Heart right ventricle (tissue), 16 donors: ENCODE measurements at places on chromosomes 6 and 20. TPM values are rescaled to one million over a fixed set of nuclear protein-coding genes. Genes with fewer than 3 reads are reported as not detected.

- H3K27ac ChIP-seq = no peak overlapping the region
- no peaks in the 10 kb centered on the region for H3K27me3 ChIP-seq
- H3K4me3 ChIP-seq = no peak overlapping the region
- H3K36me3 ChIP-seq = no peaks in the 10 kb centered on the region
- no peaks in the 10 kb centered on the region for H3K4me1 ChIP-seq
Measured at GRCh38 chr6:45072016-45072415, 256.1 kb upstream of the RUNX2 start.

Gene CLVS2
- total RNA-seq = not detected

DNA sequence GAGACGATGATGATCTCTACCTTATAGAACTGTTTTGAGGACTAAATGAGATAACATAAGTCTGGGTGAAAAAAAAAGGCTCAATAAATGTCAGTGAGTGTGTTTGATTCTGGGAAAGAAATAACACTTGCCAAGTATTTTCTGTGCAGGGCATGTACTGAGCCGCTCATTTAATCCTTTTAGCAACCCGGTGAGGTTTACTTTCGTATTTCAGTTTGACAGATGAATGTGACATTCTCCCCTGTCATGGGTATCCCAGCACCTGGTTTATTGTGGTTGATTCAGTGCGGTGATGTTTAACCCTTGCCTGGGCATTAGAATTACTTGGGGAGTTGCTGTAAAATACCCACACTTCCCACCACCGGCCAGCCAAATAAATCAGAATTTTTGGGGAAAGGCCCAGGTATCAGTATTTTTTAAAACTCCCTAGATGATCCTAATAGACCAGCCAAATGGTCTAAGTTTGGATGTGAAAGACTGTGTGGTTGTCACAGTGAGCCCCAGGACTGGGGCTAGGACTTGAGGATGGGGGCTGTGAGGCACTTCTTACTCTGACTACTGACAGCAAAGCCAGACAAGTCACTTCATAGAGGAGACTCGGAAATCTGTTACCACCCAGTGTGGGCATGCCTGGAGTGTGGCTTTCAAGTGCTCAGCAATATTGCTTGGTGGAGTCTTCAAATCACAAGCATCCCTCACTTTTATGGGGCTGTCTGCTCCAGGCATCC is 100.2 kb upstream of the KCNG1 start:
- no peaks in the 10 kb centered on the region for H3K36me3 ChIP-seq
- DNase-seq = no peak
- H3K4me3 ChIP-seq = no peak overlapping the region
- no peaks in the 10 kb centered on the region for H3K4me1 ChIP-seq

- DNase-seq = no peak
- H3K27me3 ChIP-seq = no peaks in the 10 kb centered on the region
- no peaks in the 10 kb centered on the region for H3K4me1 ChIP-seq
- H3K4me3 ChIP-seq = no peak overlapping the region
Measured at GRCh38 chr6:87914637-87915395, 132.8 kb upstream of the SPACA1 start.

Gene C6orf141
- not detected for total RNA-seq

- H3K36me3 ChIP-seq = peaks cover 10% of the 10 kb centered on the region
- H3K27ac ChIP-seq = no peak overlapping the region
- peaks cover 9% of the 10 kb centered on the region for H3K4me1 ChIP-seq
Measured at GRCh38 chr6:116003668-116004067, 57.0 kb downstream of the FRK start.

Gene MCHR2
- not detected for total RNA-seq

Gene BTNL2
- total RNA-seq = not detected

DNA sequence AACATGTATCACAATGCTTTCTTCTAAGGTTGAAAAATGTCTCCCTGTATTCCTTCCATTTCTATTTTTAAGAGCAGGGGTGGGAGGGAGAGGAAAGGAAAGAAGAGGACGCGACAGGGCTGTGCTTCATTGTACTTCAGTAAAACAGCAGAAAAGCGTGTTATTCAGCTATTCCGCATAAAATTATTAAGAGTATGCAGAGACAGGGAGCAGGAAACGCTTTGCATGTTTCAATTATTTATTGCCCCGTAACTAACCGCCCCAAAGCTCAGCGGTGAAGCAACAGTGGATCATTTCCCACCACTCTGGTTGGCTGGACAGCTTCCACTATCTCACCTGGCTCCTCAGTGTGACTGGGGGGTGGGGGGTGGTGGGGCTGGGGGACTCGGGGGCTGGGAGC is 188.9 kb downstream of the TTLL2 start:
- H3K4me1 ChIP-seq = no peaks in the 10 kb centered on the region
- H3K27me3 ChIP-seq = no peaks in the 10 kb centered on the region
- DNase-seq = no peak
- H3K4me3 ChIP-seq = no peak overlapping the region

GRCh38 chr20:34397096-34397495 is 34.0 kb downstream of the ITCH start:
- DNase-seq = no peak
- peaks cover 5% of the 10 kb centered on the region for H3K4me1 ChIP-seq
- H3K27me3 ChIP-seq = no peaks in the 10 kb centered on the region
- H3K27ac ChIP-seq = no peak overlapping the region

GRCh38 chr20:57244221-57244585 is 22.2 kb downstream of the BMP7 start:
- H3K4me3 ChIP-seq = no peak overlapping the region
- no peaks in the 10 kb centered on the region for H3K27me3 ChIP-seq
- H3K27ac ChIP-seq = no peak overlapping the region

Gene SPATA2
- total RNA-seq = 6.1 TPM

Gene RIPOR2
- total RNA-seq = 2.6 TPM

- H3K36me3 ChIP-seq = peaks cover 62% of the 10 kb centered on the region
- no peak for DNase-seq
- peak overlapping the region; percentile 43 for H3K27ac ChIP-seq
- no peak overlapping the region for H3K4me3 ChIP-seq
- peaks cover 35% of the 10 kb centered on the region for H3K27me3 ChIP-seq
- H3K4me1 ChIP-seq = peaks cover 53% of the 10 kb centered on the region
Measured at GRCh38 chr20:46060301-46060881, 29.4 kb downstream of the NCOA5 start.

Gene GSTA4
- 9.4 TPM for total RNA-seq

DNA sequence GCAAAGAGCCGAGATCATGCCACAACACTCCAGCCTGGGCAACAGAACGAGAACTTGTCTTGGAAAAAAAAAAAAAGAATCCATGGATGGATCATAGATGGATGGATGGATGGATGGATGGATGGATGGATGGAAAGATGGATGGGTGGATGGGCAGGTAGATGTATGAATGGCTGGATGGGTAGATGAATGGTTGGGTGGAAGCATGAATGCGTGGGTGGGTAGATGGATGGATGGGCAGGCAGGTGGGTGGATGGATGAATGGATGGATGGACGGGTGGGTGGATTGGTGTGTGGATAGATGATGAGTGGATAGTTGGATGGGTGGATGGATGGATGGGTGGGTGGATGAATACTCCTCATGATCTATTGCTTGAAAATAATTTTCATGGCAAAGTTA is 1.4 kb downstream of the JPH2 start:
- H3K4me1 ChIP-seq = peaks cover 18% of the 10 kb centered on the region
- no peak overlapping the region for H3K27ac ChIP-seq
- peak overlapping the region; percentile 59 for H3K4me3 ChIP-seq
- no peak for DNase-seq
- no peaks in the 10 kb centered on the region for H3K27me3 ChIP-seq

DNA sequence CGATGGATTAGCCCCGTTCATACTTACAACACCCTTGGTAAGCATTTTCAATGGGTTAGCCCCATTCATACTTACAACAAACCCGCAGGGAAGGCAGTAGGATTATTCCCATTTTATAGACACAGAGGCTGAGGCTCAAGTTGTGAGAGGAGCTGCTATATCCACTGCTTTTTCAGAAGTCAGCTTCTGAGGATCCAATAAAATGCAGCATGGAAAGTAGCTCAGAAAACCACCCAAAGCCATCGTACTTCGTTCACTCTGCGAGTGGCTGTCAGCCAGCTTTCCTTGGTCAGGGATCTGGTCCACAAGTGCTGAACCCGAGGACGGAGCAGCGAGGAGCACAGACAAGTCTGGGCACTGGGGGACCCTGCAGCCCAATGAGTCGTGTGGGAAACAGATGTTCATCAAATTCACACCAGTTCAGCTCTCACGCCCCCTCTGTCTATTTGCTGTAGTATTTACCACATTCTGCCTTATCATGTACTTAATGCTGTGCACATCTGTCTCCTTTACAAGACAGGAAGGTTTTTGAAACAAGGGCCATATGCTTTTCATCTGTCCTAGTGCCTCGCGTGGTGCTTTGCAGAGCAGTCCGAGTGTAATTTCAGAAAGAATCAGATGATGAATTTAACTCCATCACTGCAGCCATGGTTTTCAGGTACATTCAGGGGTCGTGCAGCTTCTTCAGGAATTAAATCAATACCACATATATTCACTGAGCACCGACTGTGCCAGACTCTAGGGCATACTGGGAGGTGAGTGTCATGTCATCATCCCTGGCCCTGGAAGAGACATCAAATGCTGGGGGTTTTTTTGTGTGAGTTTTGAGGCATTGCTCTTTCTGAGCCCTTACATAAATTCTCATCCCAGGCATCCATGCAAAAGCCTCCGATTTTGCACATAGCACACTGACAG is 256.9 kb downstream of the CDH26 start:
- no peaks in the 10 kb centered on the region for H3K36me3 ChIP-seq
- H3K4me1 ChIP-seq = no peaks in the 10 kb centered on the region
- no peak for DNase-seq
- H3K4me3 ChIP-seq = no peak overlapping the region
- H3K27ac ChIP-seq = no peak overlapping the region

GRCh38 chr20:57909763-57910331 is 200.0 kb upstream of the PMEPA1 start:
- H3K4me3 ChIP-seq = no peak overlapping the region
- H3K27me3 ChIP-seq = peaks cover 5% of the 10 kb centered on the region
- DNase-seq = no peak
- H3K4me1 ChIP-seq = no peaks in the 10 kb centered on the region

Gene PROKR2
- total RNA-seq = not detected

DNA sequence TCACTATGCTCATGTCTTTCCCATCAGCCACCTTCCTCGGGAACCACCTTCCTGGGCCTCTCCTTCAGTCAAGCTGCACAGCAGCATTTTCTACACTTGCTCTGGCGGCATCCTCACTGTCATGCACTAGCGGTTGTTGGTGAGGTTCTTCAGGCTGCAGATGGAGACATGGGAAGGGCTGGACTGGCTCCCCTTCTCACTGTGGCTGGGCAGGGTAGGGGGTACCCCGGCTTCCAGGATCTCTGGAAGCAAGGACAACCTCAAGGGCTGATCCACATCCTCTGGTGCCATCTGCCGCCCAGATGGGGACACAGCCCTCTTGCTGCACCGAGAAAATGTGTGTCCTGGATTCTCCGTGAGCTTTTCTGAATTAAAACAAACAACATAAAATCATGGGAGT is 180.1 kb upstream of the RNF24 start:
- no peak overlapping the region for H3K4me3 ChIP-seq
- no peaks in the 10 kb centered on the region for H3K36me3 ChIP-seq
- H3K27me3 ChIP-seq = no peaks in the 10 kb centered on the region
- no peak overlapping the region for H3K27ac ChIP-seq
- no peaks in the 10 kb centered on the region for H3K4me1 ChIP-seq
- DNase-seq = no peak

DNA sequence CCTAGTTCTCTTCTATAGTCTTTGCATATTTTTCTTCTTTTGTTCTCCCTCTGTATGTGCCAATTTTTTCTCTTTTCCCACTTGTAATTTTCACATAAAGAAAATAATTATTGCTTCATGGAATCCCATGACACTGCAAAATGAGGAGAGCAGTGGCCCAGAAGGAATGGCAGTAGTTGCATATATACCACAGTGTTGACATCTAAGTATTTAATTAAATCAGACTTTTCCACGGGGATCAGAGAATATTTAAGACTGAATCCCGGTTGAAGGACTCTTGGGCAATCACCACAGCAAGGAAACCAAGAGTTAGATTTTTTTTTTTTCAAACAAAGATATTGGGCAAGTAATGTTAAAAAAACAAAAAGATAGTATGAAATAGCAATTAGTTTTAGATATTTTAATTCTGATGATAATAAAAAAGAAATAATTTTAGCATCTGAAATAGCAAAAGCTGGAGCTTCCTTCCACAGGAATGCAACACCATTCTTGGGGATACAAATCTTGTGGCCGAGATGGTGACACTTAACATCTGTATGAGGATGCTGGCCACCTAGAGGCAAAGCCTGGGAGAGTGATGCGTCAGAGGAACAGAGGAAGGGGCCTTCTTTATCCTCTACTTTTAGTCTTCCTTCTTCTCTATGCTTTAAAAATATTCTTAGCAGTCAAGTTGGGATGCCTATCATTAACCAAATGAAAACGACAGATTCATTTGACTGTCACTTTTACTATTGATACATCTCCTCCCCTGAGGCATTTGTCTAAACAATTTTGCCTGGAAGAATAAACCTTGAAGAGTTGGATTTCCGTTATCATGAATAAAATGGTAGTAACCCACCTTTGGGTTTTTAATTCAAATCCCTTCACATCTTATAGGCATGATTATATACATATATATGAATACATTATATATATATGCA is 356.2 kb downstream of the GJA1 start:
- no peaks in the 10 kb centered on the region for H3K36me3 ChIP-seq
- no peak for DNase-seq
- H3K27me3 ChIP-seq = no peaks in the 10 kb centered on the region
- H3K4me1 ChIP-seq = peaks cover 3% of the 10 kb centered on the region
- H3K27ac ChIP-seq = no peak overlapping the region

GRCh38 chr6:158816329-158816728 is 2.8 kb downstream of the EZR start:
- H3K4me1 ChIP-seq = peaks cover 44% of the 10 kb centered on the region
- no peak for DNase-seq
- peak overlapping the region; percentile 88 for H3K4me3 ChIP-seq
- no peaks in the 10 kb centered on the region for H3K36me3 ChIP-seq
- no peaks in the 10 kb centered on the region for H3K27me3 ChIP-seq
- H3K27ac ChIP-seq = peak overlapping the region; percentile 96

- H3K27me3 ChIP-seq = no peaks in the 10 kb centered on the region
- H3K27ac ChIP-seq = no peak overlapping the region
- no peak for DNase-seq
- H3K36me3 ChIP-seq = no peaks in the 10 kb centered on the region
Measured at GRCh38 chr6:112947507-112947906, 600.4 kb downstream of the RFPL4B start.

- peak overlapping the region; percentile 82 for H3K27ac ChIP-seq
- peak; percentile 52 for DNase-seq
- no peaks in the 10 kb centered on the region for H3K36me3 ChIP-seq
Measured at GRCh38 chr6:122130026-122130348, 269.5 kb upstream of the HSF2 start.

Gene SLC32A1
- not detected for total RNA-seq

GRCh38 chr6:9647071-9647445 is 767.8 kb downstream of the TFAP2A start:
- no peak for DNase-seq
- no peak overlapping the region for H3K27ac ChIP-seq
- H3K4me3 ChIP-seq = no peak overlapping the region
- no peaks in the 10 kb centered on the region for H3K4me1 ChIP-seq
- no peaks in the 10 kb centered on the region for H3K36me3 ChIP-seq
- no peaks in the 10 kb centered on the region for H3K27me3 ChIP-seq

- H3K4me3 ChIP-seq = no peak overlapping the region
- H3K36me3 ChIP-seq = no peaks in the 10 kb centered on the region
- H3K27me3 ChIP-seq = no peaks in the 10 kb centered on the region
- no peak overlapping the region for H3K27ac ChIP-seq
- no peak for DNase-seq
Measured at GRCh38 chr6:115592025-115592424, 468.7 kb downstream of the FRK start.

Gene NOTCH4
- total RNA-seq = 23.0 TPM
